Spleen (tissue), 13 donors: ENCODE measurements at places on chromosomes 3 and 15.

DNA sequence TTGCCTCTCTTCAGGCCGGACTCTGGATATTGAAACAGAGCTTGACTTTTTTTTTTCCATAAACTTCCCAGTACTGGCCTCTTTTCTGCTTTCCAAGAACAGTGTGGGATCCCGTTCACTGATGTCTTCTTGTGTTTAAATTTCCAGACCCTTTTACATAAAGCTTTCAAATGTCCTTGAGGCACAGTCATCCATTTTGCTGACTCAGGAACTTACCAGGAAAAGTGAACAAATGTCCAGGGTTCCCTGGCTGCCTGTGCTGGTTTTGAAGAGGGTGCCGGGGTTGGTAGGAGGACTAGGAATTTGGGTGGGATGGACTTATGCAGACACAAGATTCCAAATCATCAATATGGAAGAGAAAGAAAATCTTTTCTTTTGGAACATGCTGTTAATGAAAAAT lies 68.1 kb downstream of the CHDH start:
- H3K4me3 ChIP-seq = no peak overlapping the region
- no peaks in the 10 kb centered on the region for H3K36me3 ChIP-seq
- no peaks in the 10 kb centered on the region for H3K27me3 ChIP-seq
- no peak for DNase-seq
- no peaks in the 10 kb centered on the region for H3K4me1 ChIP-seq

GRCh38 chr3:187243933-187244524 lies 46.7 kb downstream of the RTP1 start:
- H3K27me3 ChIP-seq = peaks cover 25% of the 10 kb centered on the region
- no peak overlapping the region for H3K4me3 ChIP-seq
- H3K36me3 ChIP-seq = no peaks in the 10 kb centered on the region
- no peak overlapping the region for H3K27ac ChIP-seq
- no peaks in the 10 kb centered on the region for H3K4me1 ChIP-seq

DNA sequence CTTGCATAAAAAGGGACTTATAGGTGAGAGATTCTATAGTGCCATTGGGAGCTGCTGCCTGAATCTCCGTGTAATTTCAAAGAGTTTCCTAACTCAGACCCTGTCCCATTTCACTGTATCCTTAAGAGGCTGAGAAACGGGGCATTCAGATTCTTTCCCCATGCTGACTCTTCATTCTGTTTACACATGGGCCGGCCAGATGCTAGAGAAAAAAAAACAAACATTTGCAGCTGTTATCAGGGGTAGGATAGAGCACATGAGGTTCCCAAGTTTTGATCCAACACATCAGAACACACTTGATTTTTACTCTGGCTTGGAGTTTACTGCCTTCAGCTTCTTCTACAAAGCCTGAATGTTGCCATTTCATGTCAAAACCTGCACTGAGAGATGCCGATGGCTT lies 215.9 kb upstream of the TPRG1 start:
- H3K4me3 ChIP-seq = no peak overlapping the region
- H3K27me3 ChIP-seq = peaks cover 4% of the 10 kb centered on the region
- DNase-seq = no peak
- H3K27ac ChIP-seq = no peak overlapping the region
- no peaks in the 10 kb centered on the region for H3K4me1 ChIP-seq
- H3K36me3 ChIP-seq = no peaks in the 10 kb centered on the region

GRCh38 chr3:167151636-167152035 lies 228.5 kb downstream of the ZBBX start:
- no peaks in the 10 kb centered on the region for H3K36me3 ChIP-seq
- H3K4me1 ChIP-seq = no peaks in the 10 kb centered on the region
- no peak overlapping the region for H3K27ac ChIP-seq
- no peak for DNase-seq

GRCh38 chr15:48471073-48471472 lies 139.8 kb downstream of the DUT start:
- H3K4me3 ChIP-seq = no peak overlapping the region
- no peaks in the 10 kb centered on the region for H3K4me1 ChIP-seq

- no peak for DNase-seq
- no peaks in the 10 kb centered on the region for H3K4me1 ChIP-seq
- H3K4me3 ChIP-seq = no peak overlapping the region
- no peaks in the 10 kb centered on the region for H3K36me3 ChIP-seq
- no peak overlapping the region for H3K27ac ChIP-seq
These were observed 230.3 kb downstream of the SCAPER start for GRCh38 chr15:76674883-76675282.

- H3K4me1 ChIP-seq = no peaks in the 10 kb centered on the region
- no peak for DNase-seq
- H3K4me3 ChIP-seq = no peak overlapping the region
- no peak overlapping the region for H3K27ac ChIP-seq
- no peaks in the 10 kb centered on the region for H3K27me3 ChIP-seq
- no peaks in the 10 kb centered on the region for H3K36me3 ChIP-seq
These were observed 249.3 kb upstream of the THBS1 start for GRCh38 chr15:39331584-39331983.

DNA sequence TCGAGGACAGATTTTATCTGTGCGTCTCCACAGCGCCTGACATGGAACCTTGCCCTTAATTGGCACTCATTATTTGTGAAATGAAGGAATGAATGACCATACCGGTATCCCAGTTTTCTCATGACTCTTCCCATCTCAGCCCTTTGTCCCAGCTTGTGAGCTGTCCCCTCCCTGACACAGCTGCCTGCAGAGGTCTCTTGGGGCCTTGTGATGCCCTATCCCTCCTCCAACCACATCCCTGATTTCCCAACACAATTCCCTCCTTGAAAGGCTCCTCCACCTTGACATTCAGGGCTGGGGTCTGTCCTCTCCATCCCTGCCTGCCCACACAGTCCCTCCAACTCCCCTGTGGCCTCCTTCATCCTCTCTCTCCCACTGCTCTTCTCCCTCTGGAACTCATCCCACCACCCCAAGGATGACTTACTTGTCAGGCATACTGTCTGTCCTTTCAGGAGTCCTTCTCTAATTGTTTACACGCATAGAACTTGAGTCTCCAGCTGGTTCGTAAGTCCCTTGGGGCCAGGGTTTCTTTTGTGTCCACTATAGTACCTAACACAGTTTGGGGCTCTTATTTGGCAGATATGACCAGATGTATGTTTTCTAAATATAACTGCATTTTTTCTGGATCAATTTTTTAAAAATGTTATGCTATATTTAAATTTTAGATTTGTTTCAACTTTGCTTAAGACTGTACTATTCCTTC lies 35.6 kb upstream of the FILIP1L start:
- DNase-seq = no peak
- H3K27me3 ChIP-seq = no peaks in the 10 kb centered on the region
- H3K27ac ChIP-seq = no peak overlapping the region
- no peak overlapping the region for H3K4me3 ChIP-seq
- H3K4me1 ChIP-seq = no peaks in the 10 kb centered on the region

DNA sequence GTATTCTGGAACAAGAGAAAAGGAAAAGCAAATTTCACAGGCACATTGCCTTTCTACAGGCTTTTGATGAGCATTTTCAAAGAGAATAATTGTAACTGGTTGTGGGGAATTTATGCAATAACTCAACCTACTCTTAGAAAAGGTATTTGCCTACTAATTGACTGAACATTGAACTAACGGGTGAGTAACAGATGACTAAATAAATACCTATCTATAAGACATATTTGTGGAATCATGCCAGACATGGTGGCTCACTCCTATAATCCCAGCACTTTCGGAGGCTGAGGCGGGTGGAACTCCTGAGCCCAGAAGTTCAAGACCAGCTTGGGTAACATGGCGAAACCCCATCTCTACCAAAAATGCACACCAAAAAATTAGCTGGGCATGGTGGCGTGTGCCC lies 367.7 kb downstream of the CGGBP1 start:
- no peak overlapping the region for H3K4me3 ChIP-seq
- no peaks in the 10 kb centered on the region for H3K4me1 ChIP-seq
- no peaks in the 10 kb centered on the region for H3K36me3 ChIP-seq
- H3K27me3 ChIP-seq = no peaks in the 10 kb centered on the region

GRCh38 chr3:12875857-12876836 lies 34.8 kb upstream of the RPL32 start:
- peaks cover 5% of the 10 kb centered on the region for H3K27me3 ChIP-seq
- DNase-seq = no peak
- peak overlapping the region; percentile 30 for H3K4me3 ChIP-seq
- no peak overlapping the region for H3K27ac ChIP-seq
- no peaks in the 10 kb centered on the region for H3K36me3 ChIP-seq
- H3K4me1 ChIP-seq = peaks cover 26% of the 10 kb centered on the region

DNA sequence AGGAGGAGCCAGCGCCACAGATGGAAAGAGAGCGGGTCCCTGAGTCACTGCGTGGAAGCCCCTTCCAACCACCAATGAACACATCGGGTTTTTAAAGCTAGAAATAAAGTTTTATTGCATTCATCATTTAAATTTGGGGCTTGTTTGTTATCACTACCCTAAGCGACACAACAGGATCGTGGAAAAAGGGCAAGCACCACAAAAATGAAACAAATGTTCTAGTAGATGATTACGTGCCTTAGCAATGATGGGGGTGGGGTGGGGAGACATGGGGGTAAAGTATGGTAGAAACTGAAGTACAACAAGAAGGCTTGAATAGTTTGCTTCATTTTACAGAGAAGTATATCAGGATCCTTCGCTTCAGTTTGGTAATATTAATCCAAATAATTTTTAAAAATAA lies 221.6 kb upstream of the ATP10A start:
- H3K27ac ChIP-seq = no peak overlapping the region
- H3K4me1 ChIP-seq = no peaks in the 10 kb centered on the region
- DNase-seq = no peak
- H3K36me3 ChIP-seq = no peaks in the 10 kb centered on the region
- no peak overlapping the region for H3K4me3 ChIP-seq
- no peaks in the 10 kb centered on the region for H3K27me3 ChIP-seq

- no peak overlapping the region for H3K4me3 ChIP-seq
- H3K27ac ChIP-seq = no peak overlapping the region
- DNase-seq = no peak
- H3K27me3 ChIP-seq = no peaks in the 10 kb centered on the region
- H3K36me3 ChIP-seq = no peaks in the 10 kb centered on the region
These were observed 26.0 kb upstream of the MRPS22 start for GRCh38 chr3:139317660-139318430.

GRCh38 chr3:155753038-155753639 lies 8.3 kb upstream of the PLCH1 start:
- no peaks in the 10 kb centered on the region for H3K4me1 ChIP-seq
- no peaks in the 10 kb centered on the region for H3K36me3 ChIP-seq
- H3K27ac ChIP-seq = no peak overlapping the region

GRCh38 chr3:151553888-151554287 lies 93.0 kb upstream of the IGSF10 start:
- H3K36me3 ChIP-seq = no peaks in the 10 kb centered on the region
- no peaks in the 10 kb centered on the region for H3K27me3 ChIP-seq
- H3K4me1 ChIP-seq = no peaks in the 10 kb centered on the region
- H3K27ac ChIP-seq = no peak overlapping the region

GRCh38 chr15:89364341-89364740 lies 29.7 kb upstream of the POLG start:
- peak; percentile 74 for DNase-seq
- H3K27me3 ChIP-seq = peaks cover 100% of the 10 kb centered on the region
- peaks cover 66% of the 10 kb centered on the region for H3K4me1 ChIP-seq
- no peak overlapping the region for H3K27ac ChIP-seq

DNA sequence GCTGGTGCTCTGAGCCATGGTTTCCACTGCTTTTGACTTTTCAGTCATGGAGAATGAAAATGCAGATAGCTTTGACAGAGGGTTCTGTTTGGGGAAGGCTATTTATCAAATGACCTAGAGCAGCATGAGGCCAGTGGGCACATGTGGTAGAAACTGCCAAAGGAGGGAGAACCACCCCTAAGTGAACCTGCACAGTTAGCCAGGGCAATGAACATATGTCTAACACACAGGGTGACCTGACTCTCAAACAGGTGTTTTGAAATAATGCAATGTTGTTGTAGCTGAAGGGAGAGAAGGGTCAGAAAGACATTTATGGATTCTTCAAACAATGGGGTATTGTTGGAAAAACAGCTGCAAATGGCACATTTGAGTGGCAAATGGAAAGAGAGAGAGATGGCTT lies 174.4 kb upstream of the FAM3D start:
- no peaks in the 10 kb centered on the region for H3K36me3 ChIP-seq
- no peak for DNase-seq
- H3K27ac ChIP-seq = no peak overlapping the region
- H3K4me3 ChIP-seq = no peak overlapping the region

- no peaks in the 10 kb centered on the region for H3K36me3 ChIP-seq
- DNase-seq = no peak
- H3K4me1 ChIP-seq = no peaks in the 10 kb centered on the region
- H3K27me3 ChIP-seq = no peaks in the 10 kb centered on the region
- no peak overlapping the region for H3K4me3 ChIP-seq
These were observed 300.6 kb downstream of the MECOM start for GRCh38 chr3:169362868-169363267.

GRCh38 chr15:88077296-88078020 lies 179.1 kb downstream of the NTRK3 start:
- peaks cover 7% of the 10 kb centered on the region for H3K27me3 ChIP-seq
- H3K27ac ChIP-seq = no peak overlapping the region
- H3K4me3 ChIP-seq = no peak overlapping the region
- DNase-seq = no peak
- H3K4me1 ChIP-seq = no peaks in the 10 kb centered on the region

GRCh38 chr3:46029953-46030543 lies 2.8 kb upstream of the XCR1 start:
- peaks cover 5% of the 10 kb centered on the region for H3K4me1 ChIP-seq
- no peaks in the 10 kb centered on the region for H3K27me3 ChIP-seq
- no peak overlapping the region for H3K4me3 ChIP-seq

- H3K27me3 ChIP-seq = no peaks in the 10 kb centered on the region
- H3K27ac ChIP-seq = no peak overlapping the region
- H3K4me1 ChIP-seq = peaks cover 28% of the 10 kb centered on the region
These were observed 226.2 kb downstream of the SLCO3A1 start for GRCh38 chr15:92079647-92080255.

GRCh38 chr15:79116771-79117170 lies 26.2 kb upstream of the RASGRF1 start:
- no peak overlapping the region for H3K4me3 ChIP-seq
- H3K27me3 ChIP-seq = peaks cover 12% of the 10 kb centered on the region
- H3K36me3 ChIP-seq = no peaks in the 10 kb centered on the region
- no peak overlapping the region for H3K27ac ChIP-seq
- DNase-seq = no peak

GRCh38 chr3:74801924-74802323 lies 187.5 kb upstream of the CNTN3 start:
- no peaks in the 10 kb centered on the region for H3K4me1 ChIP-seq
- H3K4me3 ChIP-seq = no peak overlapping the region
- DNase-seq = no peak
- H3K27ac ChIP-seq = no peak overlapping the region
- H3K27me3 ChIP-seq = no peaks in the 10 kb centered on the region

- H3K27me3 ChIP-seq = no peaks in the 10 kb centered on the region
- DNase-seq = no peak
- H3K36me3 ChIP-seq = peaks cover 40% of the 10 kb centered on the region
- H3K27ac ChIP-seq = no peak overlapping the region
These were observed 63.4 kb downstream of the ESYT3 start for GRCh38 chr3:138497851-138498250.

DNA sequence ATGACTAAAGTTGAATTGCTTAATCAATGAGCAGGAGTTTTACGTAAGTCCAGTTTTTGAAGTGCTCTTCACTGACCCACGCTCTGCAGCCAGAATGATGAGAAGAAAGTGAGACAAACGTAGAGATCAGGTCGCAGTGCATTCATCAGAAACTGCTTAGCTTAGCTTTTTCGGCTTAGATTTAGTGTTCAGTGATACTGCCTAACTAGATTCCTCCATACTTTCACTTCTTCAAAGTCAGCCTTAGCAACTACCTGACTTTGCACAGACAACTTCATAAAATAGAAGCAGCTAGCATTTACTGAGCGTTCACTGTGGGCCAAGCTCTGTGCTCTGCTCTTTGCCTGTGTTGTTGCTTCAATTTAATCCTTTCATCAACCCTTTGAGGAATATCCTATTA lies 116.1 kb downstream of the KCNH8 start:
- no peak overlapping the region for H3K4me3 ChIP-seq
- no peak for DNase-seq
- H3K27me3 ChIP-seq = no peaks in the 10 kb centered on the region
- H3K4me1 ChIP-seq = no peaks in the 10 kb centered on the region
